ENCODE measurements at places on chromosomes 5 and 9.
A peak's percentile ranks its signal among the peaks of the same experiment; 100 is the strongest.

GRCh38 chr9:106657926-106658325 lies 205.0 kb upstream of the ZNF462 start:
- no peak for DNase-seq

DNA sequence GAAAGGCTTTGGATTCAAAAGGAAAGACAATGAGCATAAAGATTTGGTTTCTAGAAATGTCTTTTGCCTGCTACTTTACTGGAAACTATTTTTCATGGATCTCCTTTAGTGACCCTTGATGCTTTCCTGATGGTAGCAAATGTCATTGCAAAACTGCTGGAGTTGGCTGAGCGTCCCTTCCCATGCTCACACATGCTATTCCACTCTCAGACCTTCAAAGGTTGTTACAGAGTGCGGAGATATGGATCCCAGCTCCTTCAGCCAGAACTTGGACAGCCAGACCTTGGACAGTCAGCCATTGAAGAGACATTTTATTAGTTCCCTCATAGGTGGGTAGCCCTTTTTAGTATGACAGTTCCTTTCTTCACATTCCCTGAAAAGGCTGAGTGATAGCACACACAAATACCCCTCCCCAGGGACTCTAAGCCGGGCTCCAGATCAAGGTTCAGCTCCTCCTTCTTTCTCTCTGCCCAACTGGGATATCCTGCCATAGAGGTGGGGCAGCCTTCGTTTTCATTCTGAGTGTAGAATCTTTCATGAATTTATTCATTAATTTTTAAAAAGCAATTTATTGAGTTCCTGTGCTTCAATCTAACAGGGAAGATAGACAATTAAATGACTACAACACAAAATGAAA lies 153.3 kb upstream of the SLC44A1 start:
- DNase-seq: no peak

DNA sequence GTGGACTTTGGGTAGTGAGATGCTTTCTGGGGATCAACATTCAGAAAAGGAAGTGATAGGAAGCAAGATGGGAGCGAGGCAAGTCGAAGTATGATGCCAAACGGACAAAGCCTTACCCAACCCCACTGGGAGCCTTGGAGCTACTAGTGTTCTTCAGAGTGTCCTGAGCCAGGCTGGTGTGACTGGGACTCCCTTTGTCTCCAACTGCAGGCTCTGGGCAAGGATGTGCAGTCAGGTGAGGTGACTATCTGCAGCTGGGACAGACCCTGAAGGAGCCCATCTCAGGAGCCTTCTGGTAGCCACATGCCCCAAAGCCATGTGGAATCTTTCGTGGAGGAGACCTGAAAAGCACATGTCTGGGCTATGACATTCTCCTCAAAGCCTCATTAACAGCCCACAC lies 360.6 kb downstream of the MTRR start:
- no peak for DNase-seq

DNA sequence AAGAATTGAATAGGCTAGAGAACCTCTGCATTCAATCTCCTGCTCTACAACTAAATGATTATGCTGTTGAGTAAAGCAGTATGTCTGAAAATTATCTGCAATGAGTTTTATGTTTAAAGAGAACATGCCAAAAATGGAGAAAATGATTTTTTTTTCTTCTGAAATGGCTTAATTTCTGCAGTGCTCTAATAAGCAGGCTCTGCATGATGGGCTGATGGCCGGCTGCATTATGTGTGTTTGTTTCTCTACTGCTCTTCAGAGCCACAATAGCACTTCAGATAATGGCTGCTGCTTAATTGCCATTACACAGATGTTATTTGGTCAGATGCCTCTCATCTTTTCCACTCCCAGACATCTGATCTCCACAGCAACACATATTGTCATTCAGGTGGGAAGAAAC lies 286.4 kb upstream of the DMAC1 start:
- DNase-seq: no peak

- DNase-seq: no peak
Observed at GRCh38 chr9:129889122-129889940, 54.1 kb downstream of the USP20 start.

DNA sequence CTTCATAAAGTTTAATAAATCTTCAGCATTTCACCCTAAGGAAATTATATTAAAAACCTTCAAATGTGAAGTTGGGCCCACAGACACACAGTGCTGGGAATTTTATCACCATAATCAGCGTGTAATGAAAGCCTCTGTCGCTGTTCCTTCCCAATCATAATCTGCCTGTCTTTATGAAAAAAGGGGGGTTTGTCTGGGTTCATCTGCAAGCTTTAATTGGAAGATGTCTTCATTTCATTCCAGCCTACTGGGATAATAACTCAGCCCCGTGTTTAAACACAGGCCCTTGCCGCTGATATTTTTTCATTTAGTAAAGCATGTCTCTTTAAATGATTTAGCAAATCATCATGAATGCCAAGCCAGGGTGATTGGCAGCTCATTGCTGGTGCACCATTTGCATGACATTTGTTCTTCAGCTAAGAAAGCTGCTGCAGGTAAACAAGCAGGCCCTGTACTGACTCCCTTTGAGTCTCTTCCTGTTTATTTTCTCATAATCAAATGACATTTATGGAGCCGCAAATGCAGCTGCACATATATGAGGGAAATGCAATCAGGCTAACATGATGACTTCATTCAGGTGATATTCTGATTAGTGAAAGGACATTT lies 362.9 kb upstream of the TLE4 start:
- no peak for DNase-seq

DNA sequence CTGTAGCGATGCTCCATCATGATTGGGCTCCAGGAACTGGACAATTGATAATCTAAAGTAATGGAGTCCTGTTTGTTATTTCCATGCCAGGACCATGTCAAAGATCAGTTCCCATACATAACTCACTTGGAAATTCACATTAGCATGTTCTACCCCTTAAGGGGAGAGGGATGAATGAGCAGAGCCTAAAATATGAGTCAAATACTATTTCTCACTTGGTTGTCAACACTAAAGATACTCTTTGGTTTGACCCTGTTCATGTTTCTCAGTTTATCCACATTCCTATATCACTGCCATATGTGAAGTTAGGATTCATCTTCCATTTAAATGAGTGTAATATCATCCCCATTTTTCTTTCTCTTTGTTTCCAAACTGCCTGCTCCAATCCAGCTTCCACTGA lies 321.6 kb upstream of the PAPPA start:
- no peak for DNase-seq

DNA sequence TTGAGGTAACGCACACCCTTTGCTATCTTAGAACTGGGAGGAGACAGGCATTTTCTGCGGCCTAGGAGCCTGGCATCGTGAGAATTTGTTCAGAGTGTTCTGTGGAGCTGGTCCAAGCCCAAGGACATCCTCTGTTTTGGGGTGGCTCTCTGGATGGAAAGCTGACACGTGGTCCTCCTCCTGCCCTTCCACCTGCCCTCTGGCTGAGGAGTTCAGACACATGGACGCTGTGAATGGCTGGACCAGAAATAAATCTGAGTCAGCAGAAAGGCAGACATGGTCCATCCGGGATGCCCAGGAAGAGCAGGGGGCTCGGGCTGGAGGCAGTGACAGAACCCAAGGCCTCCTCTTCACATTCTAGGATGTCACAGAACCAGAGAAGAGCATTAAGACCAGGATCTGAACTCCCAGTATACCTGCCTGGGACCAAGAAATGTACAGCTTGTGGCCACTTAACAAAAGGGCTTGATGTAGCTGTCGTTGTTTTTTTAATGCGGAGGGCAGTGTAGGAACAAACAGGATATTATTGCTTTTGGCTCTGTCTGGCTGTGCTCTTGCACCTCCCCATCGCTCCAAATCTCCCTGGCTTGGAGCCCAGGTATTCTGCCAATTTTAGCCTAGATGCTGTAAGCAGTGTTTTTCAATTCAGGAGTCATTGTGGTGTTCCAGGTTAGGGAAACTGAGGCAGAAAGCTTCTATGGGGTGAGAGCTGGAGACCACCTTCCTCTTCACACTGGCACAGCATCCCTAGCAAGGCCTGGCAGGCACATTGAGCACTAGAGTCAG lies 2.4 kb downstream of the CKMT2 start:
- no peak for DNase-seq

GRCh38 chr9:13804532-13804931 lies 509.4 kb downstream of the NFIB start:
- DNase-seq: no peak

DNA sequence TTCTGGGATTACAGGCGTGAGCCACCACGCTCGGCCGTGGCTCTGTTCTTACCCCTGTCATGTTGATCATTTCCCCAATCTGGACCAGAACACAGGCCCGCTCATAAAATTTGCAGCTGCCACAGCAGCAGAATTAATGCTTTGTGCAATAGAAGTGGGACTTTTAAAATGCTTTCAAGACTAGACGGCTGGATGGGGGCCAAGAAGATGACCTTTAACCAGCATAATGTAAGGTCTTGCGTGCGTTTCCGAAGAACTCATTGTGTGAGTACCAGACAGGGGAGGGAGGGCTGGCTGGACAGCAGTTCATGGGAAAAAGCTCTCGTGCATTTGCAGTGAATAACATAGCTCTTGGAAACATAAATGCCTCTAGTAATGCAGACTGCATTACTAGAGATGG lies 3.5 kb upstream of the WDR38 start:
- DNase-seq: no peak

GRCh38 chr5:72445969-72446368 lies 61.2 kb downstream of the ZNF366 start:
- no peak for DNase-seq

GRCh38 chr5:170288551-170288950 lies 9.0 kb downstream of the LCP2 start:
- DNase-seq: no peak

GRCh38 chr5:83441747-83442146 lies 29.8 kb upstream of the VCAN start:
- DNase-seq: no peak

GRCh38 chr9:105244734-105245028 lies 230 bp downstream of the SLC44A1 start:
- DNase-seq: no peak

- DNase-seq: peak; percentile 6
Observed at GRCh38 chr9:112443200-112443599, 43.4 kb upstream of the KIAA1958 start.

- peak; percentile 30 for DNase-seq
Observed at GRCh38 chr9:74887041-74887980, at the start of gene TRPM6. Gene TRPM6 (minus strand): TSS chr9:74887921. CDS start chr9:74887856, 65 bp downstream.

DNA sequence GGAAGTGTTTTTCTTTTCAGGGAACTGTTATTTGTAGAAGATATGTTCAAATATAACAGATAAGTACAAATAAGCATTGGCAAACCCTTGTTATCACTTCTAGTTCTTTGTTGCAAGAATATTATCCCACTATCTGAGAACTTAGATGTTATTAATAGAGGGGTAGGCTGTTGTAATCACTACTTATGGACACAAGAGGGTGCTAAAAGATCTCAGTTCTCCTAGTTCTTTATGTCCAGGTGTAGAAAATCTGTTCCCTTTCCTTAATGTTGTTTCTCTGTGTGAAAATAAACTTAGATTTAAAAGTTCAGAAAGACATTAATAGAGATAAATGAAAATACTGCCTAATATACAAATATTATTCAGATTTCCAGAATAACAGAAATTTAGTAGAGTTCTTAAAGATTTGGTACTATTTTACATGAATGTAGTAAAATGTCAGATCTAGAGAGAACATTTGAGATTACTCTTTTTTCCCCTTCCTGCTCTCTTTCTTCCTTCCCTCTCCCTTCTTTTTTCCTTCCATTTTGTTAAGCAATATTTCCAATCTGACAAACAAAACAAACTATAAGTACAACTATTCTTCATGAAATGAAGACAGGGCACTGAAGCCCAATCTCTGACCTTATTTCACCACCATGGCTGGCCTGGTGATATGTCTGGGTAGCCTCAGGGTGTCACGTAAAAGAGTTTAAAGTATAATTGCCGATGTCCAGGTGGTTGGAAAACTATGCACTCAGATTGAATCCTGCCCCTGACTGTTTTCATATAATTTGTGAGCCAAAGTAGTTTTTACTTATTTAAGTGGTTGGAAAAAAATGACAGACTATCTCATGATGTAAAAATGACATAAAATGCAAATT lies 43.6 kb upstream of the C5orf46 start:
- DNase-seq: no peak

DNA sequence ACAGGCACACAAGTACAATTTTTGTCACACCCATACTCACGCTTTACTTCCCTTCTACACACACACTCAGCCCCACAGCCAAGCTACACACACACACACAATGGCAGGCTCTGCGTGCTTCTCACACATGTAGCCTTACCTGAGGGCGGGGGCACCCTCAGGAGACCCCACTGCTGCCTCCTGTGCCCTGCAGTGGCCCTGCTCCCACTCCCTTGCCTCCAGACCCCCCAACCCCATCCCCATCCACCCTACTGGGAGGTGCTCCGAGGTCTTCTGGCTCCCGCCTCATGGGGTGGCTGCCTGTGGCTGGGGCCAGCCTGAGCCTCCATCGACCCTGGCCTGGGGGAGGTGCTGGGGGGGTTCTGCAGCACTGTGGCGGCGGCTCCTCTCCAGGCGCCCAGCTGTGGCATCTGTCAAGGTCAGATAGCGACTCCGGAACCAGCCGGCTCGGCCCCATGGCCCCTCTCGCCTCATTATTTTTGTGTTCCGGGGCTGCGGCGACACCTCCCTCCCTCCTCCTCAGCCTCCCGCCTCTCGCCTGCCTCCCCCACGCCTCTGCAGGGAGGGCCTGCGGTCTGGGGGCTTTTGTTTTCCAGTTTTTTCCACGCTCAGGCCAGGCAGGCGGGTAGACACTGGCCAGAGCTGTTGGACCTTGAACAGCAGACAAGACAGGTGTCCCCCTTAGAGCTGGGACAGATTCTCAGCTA lies 21.7 kb downstream of the CXXC5 start:
- DNase-seq: no peak

- no peak for DNase-seq
Observed at GRCh38 chr5:177498013-177498787, 796 bp upstream of the PDLIM7 start.

- no peak for DNase-seq
Observed at GRCh38 chr5:94388773-94389514, 229.5 kb downstream of the KIAA0825 start.

DNA sequence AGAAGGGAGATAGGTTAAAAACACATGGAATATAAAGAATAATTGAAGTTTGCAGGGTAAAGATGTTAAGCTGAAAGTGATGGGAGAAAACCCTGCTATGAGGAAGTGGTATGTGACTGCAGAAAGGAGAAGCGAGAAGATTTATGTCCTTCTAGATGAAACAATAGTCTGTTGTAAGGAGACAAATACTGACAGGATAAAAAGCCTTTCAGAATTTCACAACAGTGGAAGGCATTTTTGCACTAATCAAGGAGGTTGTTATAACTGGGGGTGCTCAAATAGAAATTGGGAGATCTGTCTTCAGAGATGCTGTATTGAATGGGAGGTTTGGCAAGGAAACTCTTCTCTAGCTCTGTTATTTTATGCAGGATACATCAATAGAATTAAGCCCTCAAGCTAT lies 69.6 kb downstream of the NMUR2 start:
- no peak for DNase-seq

DNA sequence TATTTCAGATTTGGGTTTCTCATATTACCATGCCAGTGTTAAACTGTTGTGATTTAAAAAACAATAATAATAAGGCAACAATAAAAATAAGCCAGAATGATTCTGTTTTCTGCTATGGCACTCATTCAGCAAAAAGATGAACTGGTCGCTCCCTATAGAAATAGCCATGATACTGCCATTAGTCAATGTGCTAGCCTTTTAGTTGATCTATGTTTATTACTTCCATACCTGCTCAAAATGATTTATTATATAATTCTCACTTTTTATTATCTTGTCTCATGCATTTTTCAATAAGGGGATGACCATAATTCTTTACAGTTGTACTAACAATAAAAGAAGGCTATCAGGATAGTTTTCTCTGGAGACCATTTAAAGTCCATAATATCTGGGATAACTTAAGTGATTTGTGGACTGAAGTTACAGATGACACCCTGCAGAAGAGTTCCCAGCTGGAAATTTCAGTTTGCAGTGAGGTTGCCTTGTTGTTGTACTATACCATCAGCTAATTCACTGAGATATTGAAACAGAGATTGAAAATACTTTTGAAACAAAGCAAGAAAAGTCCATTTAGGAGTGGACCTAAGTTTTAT lies 334.3 kb downstream of the GABRB2 start:
- no peak for DNase-seq

All from stimulated activated CD4-positive, alpha-beta T cell treated with anti-CD3 and anti-CD28 coated beads, Interleukin-4, amount 100 ng/mL, for 1 hour (primary cell).